Activated T-cell treated with anti-CD3 and anti-CD28 coated beads for 1 hour (primary cell): ENCODE measurements at places on chromosomes 6 and 20.

GRCh38 chr6:43748765-43749164 lies 21.2 kb upstream of the VEGFA start:
- DNase-seq, result no peak

GRCh38 chr6:37765182-37765775 lies 54.2 kb upstream of the ZFAND3 start:
- DNase-seq, result no peak

- no peak for DNase-seq
Observed at GRCh38 chr6:122246906-122247658, 152.4 kb upstream of the HSF2 start.

DNA sequence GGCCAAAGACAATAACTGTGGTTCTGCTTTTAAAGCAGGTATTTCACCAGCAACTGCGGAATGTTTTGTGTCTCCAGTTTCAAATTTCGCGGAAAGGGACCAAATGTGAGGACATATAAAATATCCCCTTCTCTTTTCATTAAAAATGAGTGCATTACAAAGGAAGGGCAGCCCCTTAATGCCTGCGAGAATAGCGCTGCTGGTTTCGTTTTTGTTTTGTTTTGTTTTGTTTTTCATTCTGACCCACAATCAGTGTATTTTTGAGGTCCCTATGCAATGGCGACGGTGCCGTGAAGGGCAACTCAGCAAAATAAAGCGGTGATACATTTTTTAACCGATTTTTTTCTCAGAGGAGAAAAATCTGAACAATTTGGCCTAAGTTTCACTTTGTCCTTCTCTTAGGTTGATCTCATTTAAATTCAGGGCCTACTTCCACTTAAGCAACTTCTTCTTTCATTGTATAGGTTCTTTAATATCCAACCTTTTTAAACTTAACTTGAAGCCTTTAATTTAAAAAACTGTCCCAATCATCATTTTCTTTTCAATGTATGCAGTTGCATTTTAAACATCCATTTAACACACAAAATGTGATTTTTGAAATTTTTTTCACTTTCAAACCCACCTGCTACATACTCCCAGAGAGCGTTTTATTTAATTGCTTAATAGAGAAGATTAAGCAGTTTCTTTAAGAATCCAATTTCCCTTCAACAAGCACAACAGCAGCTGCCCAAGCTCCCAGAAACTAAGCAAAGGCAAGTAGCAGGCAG lies 2.9 kb upstream of the HIVEP2 start:
- DNase-seq, result no peak

- DNase-seq, result no peak
Observed at GRCh38 chr6:120894077-120894476, 440.2 kb downstream of the TBC1D32 start.

DNA sequence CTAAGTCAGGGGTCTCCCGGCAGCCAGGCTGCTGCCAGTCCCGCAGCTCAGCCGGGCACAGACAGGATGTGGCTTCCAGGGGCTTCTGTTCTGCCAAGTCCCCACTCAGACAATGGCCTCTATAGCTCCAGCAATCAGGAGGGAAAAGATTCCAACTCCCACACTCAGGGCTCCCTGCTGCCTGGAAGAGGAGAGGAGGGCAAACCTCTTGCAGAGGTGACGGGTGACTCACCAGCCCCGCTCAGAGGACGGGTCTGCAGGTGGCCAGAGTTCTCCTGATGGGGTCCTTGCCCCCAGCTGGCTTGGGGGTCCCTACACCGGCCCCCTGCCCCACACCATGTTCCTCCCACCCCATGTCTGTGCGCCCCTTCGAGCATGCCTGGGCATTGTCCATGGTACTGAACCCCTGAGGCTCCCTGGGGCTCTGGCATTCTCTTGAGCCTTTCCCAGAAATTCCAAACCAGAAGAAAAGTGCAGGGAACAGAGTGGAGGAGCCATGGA lies 32.6 kb downstream of the NTSR1 start:
- DNase-seq, result no peak

GRCh38 chr6:153568628-153569027 lies 437.5 kb upstream of the RGS17 start:
- DNase-seq, result no peak

DNA sequence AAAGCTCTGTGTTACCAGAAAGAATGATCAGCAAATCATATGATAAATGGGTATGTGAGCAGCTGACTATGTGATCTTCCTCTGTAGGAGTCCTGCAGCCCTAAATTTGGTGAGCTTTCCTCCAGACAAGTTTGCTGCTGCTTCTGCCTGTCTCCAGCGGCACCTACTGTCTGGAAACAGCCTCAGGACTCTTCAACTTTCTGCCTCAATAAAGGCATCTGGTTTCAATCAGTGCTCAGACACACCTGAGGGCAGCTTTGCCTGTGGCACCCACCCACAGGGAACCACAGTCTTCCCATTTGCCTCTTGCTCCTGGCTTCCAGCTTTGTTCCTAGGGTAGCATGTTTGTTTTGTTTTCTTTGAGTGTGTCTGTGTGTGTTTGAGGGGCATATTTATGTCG lies 727.9 kb upstream of the MAN1A1 start:
- no peak for DNase-seq

DNA sequence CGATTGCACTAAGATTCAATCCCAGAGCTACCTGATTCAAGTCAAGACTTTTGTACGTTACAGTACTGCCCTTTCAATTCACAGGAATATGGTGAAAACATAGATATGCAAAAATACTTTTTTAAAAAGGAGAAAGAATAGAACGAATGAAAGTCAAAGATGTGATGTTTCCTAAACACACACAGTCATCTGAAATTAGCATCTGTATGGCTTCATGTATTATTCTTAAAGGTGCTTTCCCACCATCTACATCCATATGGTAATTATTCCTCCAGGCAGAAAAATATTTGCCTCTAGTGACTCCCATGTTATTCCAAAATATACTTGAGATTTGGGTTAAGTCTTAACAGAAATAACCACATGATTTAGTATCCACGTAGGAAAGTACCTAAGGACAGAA lies 115.5 kb upstream of the LAMP5 start:
- no peak for DNase-seq

DNA sequence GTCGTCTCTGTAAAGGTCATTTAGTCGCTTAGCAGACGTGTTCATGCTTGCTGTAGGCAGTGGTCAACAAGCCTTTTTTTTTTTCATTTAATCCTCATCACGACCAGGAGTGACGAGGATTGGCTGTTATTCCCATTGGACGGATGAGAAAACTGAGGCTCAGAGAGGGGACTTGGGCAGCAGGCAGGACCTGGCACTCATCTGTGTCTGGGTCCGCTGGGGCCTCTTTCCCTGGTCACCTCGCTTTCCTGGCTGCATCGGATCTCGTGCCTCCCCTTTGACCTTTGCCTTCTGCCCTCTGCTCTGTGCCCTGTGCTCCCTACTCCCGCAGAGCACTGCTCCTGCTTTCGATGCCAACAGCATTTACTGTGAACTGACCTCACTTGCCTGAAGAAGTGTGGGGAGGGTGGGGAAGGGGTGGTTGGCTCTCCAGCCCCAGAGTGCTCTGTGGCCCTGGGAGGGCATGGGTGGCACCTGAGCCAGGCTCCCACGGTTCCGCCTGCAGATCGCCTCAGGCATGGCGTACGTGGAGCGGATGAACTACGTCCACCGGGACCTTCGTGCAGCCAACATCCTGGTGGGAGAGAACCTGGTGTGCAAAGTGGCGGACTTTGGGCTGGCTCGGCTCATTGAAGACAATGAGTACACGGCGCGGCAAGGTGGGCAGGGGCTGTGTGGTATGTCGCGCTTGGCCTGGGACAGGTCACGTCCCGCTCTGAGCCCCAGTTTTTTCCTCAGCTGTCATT lies 56.2 kb downstream of the SRC start:
- DNase-seq, result no peak

DNA sequence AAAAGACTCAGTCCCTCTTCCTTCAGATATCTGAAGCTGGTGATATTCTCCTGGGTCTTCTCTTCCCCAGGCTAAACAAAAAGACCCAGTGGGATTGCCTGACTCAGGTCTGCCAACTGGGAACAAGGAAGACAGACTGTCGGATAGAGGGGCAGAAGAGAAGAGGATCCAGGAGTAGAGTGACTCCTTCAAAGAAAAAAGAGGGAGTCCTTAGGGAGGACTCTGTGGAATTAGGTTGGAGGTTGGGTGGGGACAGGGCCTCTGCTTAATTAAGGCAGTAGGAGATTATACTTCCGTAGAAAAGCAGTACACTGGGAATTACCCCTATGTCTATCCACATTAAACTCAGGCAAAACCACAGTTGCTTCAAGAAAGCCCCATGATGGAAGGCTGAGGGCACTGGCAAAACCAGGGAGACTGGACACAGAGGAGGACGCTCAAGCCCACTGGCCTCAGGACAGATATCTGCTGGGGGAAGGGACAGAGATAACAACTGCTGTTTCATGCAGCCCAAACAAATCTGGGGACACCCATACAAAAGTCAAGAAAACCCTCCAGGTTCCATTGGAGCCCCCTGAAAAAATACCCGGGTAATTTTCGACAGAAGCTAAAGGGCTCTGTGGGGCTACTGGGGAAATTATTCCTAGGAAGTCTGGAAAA lies 5.7 kb downstream of the BCL2L1 start:
- no peak for DNase-seq

- no peak for DNase-seq
Observed at GRCh38 chr6:47905717-47906116, 123.9 kb downstream of the OPN5 start.

- DNase-seq, result no peak
Observed at GRCh38 chr20:44584162-44584561, 1.8 kb downstream of the PKIG start.

DNA sequence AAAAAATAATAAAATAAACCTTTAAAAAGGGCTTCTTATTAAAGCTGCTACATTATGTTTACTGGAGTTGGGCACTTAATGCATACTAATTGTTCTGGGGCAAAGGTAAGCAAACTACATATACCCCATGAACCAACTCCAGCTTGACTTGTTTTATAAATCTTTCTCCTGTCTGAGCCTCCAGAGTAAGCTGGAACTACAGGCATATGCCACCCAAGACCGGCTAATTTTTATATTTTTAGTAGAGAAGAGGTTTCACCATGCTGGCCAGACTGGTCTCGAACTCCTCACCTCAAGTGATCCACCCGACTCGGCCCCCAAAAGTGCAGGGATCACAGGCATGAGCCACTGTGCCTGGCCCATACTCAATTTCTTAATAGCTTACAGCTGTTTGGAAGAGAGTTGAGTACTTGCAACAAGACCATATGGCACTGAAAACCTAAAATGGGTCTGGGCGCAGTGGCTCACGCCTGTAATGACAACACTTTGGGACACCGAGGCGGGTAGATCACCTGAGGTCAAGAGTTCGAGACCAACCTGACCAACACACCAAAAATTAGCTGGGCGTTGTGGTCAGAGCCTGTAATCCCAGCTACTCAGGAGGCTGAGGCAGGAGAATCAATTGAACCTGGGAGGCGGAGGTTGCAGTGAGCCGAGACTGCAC lies 19.9 kb downstream of the ROMO1 start:
- no peak for DNase-seq

GRCh38 chr6:50120300-50120699 lies 70.6 kb upstream of the DEFB112 start:
- DNase-seq, result no peak

DNA sequence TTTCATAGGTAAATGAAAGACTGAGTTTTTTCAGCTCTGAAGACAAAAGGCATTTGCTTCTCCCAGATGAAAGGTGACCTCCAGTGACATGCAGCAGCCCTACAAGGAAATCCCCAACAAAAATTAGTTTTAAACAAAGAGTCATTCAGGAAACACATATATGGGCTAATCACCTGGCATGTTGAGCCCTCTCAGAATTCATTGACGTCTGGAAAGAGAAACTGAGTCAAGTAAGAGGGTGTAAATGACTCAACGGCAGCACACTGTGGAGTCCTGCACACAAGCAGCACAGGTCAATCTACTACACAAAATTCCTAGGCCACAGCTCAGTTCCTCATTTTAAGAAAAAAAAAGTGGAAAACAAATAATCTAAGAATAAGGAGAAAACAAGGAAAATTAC lies 592.3 kb downstream of the EPHA7 start:
- no peak for DNase-seq

- DNase-seq, result no peak
Observed at GRCh38 chr6:16286151-16286522, 47.8 kb downstream of the GMPR start.

GRCh38 chr6:80543151-80543550 lies 436.7 kb downstream of the BCKDHB start:
- no peak for DNase-seq

DNA sequence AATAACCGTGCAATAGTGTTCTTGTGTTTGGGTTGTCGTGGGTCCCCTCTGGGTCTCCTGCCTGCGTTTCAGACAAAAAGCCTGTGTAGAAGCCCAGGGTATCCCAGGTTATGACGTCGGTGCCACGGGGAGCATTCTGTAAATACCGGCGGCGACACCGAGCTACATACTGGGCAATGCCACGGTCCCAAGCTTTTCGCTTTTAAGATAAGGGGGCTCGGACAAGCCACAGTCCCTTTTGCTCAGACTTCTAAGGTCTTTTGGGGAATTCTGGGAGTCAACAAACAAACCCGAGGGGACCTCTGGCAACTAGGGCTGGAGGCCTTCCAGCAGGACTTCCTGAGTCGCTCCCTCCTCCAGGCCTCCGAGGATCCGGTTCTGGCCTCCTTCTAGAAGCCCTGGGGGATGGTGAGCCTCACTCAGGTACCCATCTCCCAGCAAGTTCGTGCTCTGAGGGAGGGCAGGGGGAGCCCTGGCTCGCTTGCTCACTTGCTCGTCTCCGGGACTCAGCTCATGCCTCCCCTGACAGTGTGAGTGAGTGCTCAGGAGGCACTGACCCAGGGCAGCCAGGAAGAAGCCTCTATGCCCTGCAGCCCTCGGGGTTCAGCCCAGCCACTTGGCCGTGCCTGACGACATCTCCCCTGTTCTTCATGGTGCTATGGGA lies 62.4 kb upstream of the MRPS10 start:
- DNase-seq, result no peak

- DNase-seq, result no peak
Observed at GRCh38 chr6:38976801-38977500, 71.6 kb upstream of the GLP1R start.

- no peak for DNase-seq
Observed at GRCh38 chr20:20926222-20926905, 179.8 kb downstream of the LINC00237 start.

DNA sequence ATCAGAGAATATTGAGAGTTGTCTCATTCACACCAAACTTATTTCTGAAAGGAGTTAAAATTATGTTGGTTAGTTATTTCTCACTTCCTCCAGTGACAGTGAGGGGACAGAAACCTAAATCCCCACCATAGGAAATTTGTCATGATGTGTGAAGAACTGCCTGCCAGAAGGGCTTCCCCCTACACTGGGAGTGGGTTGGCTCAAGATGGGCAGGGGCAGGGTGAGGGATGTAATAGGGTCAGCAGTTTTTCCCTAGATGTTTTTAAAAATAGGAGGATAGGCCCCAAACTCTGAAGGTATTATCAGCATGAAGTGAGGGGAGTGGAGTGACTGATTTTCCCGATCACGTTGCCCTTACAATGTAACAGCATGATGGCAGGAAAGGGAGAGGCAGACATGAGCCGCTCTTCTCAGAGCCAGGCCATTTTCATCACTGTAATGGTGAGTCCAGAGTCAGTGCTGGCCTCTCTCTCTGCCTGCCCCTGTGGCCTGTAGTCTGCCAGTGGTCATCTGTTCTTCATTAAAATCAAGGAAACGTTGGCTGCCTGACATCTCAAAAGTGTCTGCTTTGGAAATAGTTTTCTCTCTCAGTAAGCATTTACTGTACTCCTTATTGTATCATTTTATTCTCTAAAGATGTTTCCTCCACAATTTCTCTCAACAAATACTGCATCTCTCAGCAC lies 59.8 kb upstream of the SYNJ2 start:
- no peak for DNase-seq

GRCh38 chr20:1214838-1215261 lies 11.0 kb upstream of the RAD21L1 start:
- no peak for DNase-seq
